ENCODE measurements at places on chromosomes 3 and 15.

- DNase-seq, result no peak
Measured at GRCh38 chr3:97647441-97647982, 117.0 kb upstream of the ARL6 start.

- no peak for DNase-seq
Measured at GRCh38 chr15:82533801-82534200, 6.5 kb downstream of the RPS17 start.

DNA sequence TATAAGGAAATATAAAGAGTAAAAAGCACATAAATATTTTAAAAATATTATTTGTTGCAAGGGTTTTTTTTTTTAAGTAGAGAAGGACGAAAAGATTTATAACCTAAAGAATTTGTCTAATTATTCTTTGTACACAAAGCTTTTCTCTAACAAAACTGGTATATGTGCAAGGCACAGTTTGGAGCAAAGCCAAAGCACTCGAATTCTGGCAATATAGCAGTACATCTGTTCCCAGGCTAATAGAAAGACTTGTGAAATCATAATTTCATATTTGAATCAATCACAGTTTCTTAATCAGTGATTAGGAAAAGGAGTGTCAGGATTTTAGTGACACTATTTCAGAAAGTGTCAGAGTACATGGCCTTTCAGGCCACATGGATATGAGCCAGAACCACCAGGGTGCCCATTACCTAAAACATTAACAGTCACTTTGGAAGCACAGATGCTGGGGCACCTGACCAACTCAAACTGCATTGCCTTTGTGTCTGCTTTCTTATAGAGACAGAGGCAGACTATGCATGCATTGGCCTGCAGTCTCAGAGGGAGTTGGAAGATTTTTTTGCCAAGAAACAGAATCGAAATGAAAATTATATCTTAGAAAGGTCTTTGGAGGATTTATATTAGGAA lies 651.8 kb upstream of the SGO1 start:
- no peak for DNase-seq

GRCh38 chr3:186935133-186935532 lies 4.8 kb downstream of the ST6GAL1 start:
- no peak for DNase-seq

- peak; percentile 38 for DNase-seq
Measured at GRCh38 chr3:120569222-120570057, 26.7 kb upstream of the NDUFB4 start.

DNA sequence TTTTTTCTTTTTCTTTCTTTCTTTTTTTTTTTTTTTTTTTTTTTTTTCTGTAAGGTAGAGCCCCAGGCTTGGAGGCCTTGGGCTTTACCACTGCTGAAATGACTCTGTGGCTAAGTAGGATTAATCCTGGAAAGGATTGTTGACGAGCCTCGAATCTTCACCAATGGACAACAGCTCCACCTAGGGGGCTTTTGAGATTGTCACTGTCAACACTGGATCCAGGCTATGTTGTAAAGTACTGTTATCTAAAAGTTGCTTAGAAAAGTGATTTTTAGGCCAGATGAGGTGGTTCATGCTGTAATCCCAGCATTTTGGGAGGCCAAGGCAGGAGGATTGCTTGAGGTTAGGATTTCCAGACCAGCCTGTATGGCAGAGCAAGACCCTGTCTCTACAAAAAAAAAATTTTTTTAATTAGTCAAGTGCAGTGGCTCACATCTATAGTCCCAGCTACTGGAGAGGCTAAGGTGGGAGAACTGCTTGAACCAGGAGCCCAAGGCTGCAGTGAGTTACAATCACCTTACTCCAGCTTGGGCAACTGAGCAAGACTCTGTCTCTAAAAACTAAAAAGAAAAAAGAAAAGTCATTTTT lies 41.6 kb downstream of the KLHL18 start:
- peak; percentile 82 for DNase-seq

GRCh38 chr15:100059521-100059920 lies 282.3 kb downstream of the ADAMTS17 start:
- DNase-seq, result no peak

DNA sequence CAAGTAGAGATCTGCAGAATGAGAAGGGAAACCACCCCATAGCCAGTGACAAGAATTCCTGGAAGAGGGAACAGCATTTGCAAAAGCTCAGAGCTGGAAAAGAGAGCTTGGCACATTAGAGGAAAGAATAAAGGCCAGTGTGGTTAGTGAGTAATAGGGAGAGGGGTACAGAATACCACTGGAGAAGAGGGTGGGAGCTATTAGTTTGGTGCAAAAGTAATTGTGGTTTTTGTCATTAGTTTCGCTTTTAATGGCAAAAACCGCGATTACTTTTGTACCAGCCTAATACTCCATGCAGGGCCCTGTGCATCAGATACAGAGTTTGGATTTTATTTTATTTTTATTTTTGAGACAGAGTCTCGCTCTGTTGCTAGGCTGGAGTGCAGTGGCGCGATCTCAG lies 9.8 kb downstream of the SLC24A1 start:
- no peak for DNase-seq

DNA sequence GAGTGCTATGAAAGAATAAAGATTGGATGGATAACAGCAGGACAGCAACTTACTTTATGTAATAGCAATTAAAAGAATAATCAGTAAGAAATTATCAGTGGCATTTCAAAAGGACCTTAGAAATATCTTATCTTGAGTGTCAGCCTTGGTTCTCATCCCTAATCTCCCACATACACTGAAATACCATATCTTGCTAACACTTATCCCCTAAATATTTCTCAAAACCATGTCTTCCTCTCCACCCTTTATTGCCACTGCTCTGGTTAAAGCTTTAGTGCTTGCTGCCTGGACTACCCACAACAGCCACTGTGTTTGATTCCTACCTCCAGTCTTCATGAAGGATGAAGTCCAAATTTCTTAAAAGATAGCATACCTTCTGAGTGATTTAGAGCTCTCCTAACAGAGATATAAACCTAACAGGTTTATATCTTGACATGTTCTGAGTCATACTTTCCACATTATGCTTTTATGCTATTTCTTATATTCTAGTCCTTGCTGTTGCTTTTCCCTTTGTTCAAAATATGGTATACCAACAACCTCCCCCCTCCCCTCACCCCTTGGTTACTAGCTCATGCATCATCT lies 202.8 kb downstream of the RSRC1 start:
- DNase-seq, result no peak

DNA sequence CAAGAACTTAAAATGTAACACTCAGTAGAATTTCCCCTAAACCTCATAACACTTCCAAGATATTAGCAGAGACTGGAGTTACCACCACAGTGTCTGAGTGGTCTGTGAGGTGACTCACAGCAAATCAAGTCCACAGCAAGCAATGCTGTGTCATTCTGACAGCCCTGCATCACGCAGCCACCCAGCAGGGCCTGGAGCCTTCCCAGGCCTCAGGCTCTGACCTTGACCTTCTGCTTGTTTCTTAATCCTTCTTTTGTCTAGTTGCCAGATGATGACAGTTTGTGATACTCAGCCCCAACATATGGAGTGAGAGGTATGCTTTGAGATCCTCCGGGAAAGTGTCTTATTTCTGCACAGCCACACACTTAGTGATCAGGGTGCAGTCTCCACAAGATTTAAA lies 82.5 kb downstream of the TOP2B start:
- peak; percentile 99 for DNase-seq

- peak; percentile 50 for DNase-seq
Measured at GRCh38 chr3:31288641-31289100, 244.1 kb upstream of the STT3B start.

- no peak for DNase-seq
Measured at GRCh38 chr3:32217339-32217738, 21.1 kb upstream of the CMTM8 start.

GRCh38 chr3:50068134-50068533 lies 20.6 kb upstream of the RBM5 start:
- peak; percentile 90 for DNase-seq

DNA sequence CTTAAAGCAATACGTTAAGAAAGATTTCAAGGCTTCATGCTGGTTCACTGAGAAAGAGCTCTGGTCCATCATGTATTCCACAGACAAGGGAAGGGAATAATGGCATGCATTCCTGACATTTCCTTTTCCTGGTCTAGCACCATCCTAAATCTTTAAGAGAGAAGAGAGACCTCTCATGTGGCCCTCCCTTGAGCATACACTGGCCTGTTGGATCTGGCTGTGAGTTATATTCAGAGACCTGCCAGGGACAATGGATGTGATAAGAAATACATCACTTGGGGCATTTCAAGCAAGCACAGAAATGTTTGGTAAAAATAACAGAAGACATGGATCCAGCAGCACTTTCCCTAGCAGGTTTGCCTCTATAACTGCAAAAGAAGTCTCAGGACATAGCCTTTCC lies 507.8 kb downstream of the NLGN1 start:
- no peak for DNase-seq

DNA sequence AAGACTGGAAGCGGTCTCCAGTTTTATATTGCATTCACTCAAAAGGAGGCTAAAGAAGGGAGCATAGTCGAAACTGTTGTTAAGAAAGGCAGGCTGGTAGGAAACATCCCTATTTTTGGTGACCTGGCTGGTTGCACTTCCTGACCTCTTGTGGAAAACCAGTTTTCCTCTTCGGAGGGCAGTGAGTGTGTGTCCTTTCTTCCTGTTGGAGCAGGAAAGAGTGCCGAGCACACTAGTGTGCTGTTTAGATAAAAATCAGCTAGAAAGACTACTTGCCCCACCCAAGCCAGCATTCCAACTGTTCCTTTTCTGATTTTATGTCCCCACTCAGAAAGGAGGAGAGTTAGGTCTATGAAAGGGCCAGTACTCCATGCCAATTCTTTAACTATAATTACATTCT lies 65.1 kb upstream of the CCR4 start:
- no peak for DNase-seq

DNA sequence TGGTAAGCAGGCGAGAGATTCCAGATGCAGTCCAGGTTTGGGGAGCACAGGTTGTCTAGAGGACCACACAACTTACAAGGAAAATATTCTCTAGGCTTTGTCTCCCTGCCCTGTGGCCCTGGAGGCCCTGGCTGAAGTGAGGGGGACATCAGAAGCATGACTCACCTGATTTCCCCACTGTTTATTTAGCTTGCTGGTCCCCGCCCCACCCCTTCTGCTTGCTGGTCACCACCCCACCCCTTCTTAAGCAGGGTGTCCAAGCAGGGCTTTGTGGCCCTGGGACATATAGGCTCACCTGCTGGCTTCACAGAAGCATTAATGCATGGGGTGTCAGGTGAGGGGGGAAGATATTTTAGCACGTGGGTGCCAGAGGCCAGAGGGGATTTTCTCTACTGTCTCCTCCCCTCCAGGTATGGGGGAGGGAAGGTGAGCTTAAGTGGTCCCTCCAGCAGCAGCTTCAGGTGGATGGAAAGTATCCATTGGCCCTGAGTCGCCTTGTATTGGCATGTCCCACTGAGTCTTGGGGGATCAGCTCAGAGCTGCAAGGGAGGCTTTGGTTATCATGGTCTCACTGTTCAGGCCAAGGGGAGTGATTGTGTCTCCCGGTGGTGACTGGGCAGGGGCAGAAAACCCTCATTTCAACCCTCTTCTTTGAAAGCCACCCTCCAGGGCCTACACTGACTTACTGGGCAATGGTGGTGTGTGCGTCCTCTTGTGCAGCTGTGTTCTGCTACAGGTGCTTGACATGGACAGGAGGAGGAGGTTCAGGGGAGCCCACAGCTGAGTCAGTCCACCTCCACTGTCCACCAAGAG lies 49.8 kb downstream of the GASK1A start:
- DNase-seq, result no peak

- DNase-seq, result no peak
Measured at GRCh38 chr15:46703871-46704637, 1013.3 kb upstream of the SEMA6D start.

DNA sequence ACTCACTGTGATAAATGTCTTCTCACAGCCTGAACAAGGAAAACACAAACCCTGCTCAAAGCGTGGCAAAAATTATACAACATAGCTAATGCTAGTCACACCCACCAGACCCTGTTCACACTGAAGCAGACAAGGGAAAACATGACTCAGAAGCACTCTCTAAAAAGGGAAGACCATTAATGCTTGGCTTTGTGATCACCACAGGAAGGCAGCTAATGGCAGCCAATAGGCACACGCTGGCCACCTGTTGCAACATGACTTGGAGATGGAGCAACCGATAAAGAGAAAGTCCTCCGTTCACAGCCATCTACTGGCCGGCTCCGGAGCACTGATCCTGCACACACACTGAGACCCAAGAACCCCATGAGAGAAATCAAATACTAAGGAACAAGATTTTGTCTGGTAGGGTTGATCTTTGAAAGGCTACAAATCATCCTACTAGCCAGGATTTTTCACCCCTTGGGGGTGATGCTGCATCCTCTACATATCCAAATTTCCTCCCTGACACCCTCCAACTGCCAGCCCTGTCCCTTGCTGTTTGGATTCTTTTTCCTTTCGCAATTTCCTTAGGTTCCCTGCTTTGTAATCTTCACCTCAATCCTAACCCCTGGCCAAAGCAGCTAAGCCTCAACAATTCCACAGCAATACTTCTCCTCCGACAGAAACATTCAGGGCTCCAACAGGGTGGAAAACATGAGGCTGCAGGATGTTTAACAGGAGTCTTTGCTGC lies 3.2 kb downstream of the ZXDC start:
- DNase-seq, result peak; percentile 91
